Activated T-helper 1 cell treated with anti-CD3 and anti-CD28 coated beads, Interleukin-12 subunit alpha, Interleukin-12 subunit beta, Interleukin-2, Interleukin-4 antibody, amounts not matched to agents 30 ng/mL and 10 ng/mL and 1 ng/mL, durations not matched to agents 14 hours and 24 hours and 36 hours (primary cell): ENCODE measurements at places on chromosomes 1 and 21.

GRCh38 chr1:45585496-45586075, 1.7 kb downstream of the NASP start:
- no peak for DNase-seq

GRCh38 chr1:235207209-235207565, 46.1 kb upstream of the RBM34 start:
- DNase-seq, result peak; percentile 25

DNA sequence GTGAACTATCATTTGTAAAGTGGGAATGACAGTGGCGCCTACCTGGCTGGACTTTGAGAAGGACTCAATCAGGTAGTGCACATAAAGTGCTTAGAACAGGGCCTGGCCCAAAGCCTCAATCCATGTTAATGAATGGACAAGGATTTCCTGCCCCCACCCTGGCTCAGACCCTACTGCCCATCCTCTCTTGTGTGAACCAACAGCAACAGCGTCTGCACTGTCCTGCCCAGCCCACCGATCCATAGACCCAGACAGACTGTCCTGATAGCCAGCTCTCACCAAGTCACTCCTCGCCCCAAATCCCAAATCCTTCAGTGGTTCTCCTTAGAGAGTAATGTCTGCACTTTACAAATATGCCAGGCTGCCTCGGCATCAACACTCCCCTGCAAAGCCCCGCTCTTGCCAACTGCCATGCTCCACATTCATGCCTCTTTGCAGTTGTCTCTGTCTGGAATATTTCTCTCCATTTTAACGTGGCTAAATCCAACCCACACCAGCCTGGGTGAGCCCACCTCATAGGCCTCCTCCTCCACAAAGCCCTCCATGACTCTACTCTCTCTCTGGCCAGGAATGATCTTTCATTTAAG, 157.6 kb upstream of the EDN2 start:
- no peak for DNase-seq

- DNase-seq, result no peak
These were observed 443.8 kb upstream of the USP24 start for GRCh38 chr1:55658917-55659316.

GRCh38 chr1:247441606-247442005, 16.3 kb downstream of the OR2B11 start:
- DNase-seq, result no peak

- no peak for DNase-seq
These were observed 124.9 kb downstream of the DMRTB1 start for GRCh38 chr1:53583868-53584776.

- no peak for DNase-seq
These were observed 33.2 kb upstream of the KIAA0040 start for GRCh38 chr1:175225805-175226129.

GRCh38 chr1:203040513-203041275, 14.4 kb downstream of the PPFIA4 start:
- DNase-seq, result no peak

DNA sequence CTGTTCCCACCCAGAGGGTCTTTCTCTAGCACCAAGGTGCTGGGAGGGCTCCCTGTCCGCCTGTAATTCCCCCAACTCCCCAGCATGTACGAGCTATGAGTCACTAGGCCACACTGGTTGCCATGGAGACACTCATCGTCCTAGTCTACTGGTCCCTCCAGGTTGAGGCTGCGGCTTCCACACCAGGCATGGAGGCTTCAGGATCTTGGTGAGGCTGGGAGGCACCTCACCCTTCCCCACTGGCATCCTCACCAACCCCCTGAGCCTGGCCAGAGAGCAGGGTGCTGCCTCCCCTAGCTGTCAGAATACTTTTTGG, 75.6 kb upstream of the KAZN start:
- no peak for DNase-seq
